ENCODE measurements at places on chromosomes 13 and 19.

DNA sequence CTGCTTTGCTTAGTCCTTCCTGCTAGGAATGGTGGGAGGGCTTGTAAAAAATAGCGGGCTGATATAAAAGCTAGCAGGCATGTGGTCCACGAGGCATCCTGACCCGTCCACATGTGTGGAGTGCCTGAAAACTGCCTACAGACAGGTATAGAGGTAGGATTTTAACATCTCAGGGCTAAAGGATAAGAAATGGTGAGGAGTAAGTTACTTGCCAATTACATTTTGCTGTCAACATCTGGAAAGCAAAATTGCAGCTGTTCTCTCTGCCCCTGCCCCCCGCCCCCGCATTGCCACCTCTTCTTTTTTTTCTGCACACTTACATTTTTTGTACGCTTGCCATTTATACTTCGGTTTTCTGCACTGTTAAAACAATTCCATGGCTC, 21.0 kb downstream of the NFIX start:
- no peak for DNase-seq

DNA sequence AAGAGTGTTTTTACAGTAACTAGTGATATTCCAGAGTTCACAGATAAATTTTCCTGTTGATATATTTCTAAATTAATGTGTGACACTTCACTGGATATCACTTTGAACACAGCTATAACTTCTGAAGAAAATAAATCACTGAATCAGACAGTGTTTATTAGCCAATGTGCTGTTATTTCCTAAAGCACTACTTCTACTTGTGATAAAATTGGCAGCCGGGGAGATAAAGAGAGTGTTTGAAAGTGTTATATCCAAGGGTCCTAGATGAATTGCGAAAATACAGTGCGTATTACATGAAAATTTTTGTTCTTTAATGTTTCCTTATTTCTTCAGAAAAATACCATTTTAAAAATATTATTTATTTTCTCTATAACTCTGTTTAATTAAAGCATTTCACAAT, 417.5 kb upstream of the ARGLU1 start:
- no peak for DNase-seq

- DNase-seq = peak; percentile 37
Observed at GRCh38 chr13:49300739-49301589, 53.2 kb downstream of the CDADC1 start.

DNA sequence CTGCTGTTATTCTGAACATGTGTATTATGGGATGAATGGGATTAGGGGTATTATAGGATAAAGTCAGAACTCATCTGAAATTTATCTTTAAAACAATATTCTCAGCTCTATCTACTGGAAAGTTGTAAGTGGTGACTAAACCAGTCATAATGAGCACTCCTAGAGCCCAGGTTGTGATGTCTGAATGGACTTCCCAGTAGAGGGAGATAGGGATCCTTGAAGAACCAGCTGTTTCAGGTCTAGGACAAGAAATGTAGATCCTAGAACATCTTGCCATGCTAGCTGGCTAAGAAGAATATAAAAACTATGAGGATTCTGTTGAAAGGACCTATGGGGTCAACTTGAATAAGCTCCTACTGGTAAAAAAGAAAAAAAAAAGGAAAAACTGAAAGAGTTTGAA, 310.8 kb downstream of the SLC7A1 start:
- no peak for DNase-seq

- no peak for DNase-seq
Observed at GRCh38 chr19:43462785-43463380, 2.5 kb downstream of the LYPD3 start.

GRCh38 chr13:100941377-100942368, 267.1 kb upstream of the TMTC4 start:
- DNase-seq = no peak

DNA sequence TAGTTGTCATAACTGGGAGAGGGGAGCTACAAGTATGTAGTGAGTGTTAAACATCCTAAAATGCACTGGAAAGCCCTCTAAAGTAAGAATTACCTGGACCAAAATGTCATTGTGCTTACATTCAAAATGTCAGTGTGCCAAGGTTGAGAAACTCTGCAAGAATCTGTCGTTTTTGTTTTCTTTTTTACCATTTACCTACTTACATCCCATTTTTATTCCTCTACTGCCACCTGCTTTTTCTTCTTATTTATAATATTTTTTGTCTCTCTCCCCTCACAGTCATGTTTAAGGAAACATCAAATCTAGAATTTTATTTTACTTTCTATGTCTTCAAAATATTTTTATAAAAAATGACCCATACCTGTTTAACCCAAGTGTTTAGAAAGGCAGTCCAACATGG, 226.4 kb downstream of the PCDH17 start:
- no peak for DNase-seq

- no peak for DNase-seq
Observed at GRCh38 chr19:16061943-16062342, 14.4 kb upstream of the TPM4 start.

DNA sequence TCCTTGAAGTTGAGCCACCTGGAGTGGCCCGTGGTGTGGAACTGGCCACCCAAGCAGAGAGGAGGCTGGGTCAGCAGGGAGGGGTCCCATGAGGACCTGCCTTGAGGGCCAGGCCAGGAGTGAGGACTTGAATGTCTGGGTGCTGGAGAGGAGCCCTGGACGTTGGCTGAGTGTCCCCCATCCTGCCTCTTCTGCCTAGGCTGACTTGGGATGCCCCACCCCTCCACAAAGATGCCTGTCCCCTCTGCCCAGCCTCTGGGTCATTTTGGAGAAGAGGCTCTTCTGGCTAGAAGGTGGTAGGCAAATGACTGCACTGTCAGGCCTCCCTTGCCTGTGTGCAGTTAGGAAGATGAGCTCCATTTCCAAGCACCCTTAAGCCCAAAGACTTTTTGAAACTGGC, 1.7 kb downstream of the SSBP4 start:
- no peak for DNase-seq

GRCh38 chr19:48445256-48445605, 552 bp upstream of the GRWD1 start:
- DNase-seq = no peak

DNA sequence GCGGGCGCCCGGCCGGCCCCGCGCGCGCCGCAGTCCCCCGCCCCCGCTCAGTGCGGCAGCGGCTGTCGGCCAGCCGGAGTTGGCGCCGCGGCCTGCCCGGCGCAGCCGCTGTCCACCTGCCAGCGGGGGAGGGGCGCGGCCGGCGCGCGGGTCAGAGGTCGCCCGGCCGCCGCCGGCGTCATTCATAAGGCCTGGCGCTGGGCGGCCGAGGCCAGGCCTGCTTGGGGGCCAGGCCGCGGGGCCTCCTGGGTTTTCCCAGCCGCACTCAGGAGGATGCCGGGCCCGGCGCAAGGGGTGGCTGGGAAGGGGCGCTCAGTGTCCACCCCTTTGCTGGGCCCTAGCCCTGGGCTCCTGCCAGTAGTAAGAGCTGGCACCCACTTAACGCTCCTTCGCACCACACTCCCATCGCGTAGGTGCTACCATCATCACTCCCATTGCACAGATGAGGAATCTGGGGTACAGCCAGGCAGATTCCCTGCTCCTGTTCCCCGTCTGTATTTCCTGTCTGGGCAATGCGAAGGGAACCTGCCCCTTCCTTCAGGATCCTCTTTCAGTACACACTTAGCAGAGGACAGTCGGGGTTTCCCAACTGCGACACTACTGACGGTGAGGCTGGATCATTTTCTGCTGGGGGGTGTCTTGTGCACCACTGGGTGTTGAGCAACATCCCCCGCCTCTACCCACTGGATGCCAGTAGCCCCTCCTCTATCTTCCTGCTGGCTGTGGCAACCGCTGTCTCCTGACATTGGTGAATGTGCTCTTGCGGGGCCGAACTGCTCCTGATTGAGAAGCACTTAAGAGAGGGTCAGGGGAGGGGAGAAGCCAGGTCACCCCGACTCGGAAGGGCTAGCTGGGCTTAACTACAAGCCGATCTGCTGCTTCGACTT, 846 bp upstream of the PRKACA start:
- peak; percentile 34 for DNase-seq

GRCh38 chr13:24931450-24932251, 164.3 kb upstream of the PABPC3 start:
- DNase-seq = no peak

- no peak for DNase-seq
Observed at GRCh38 chr19:29634423-29635130, 28.5 kb downstream of the POP4 start.

- DNase-seq = no peak
Observed at GRCh38 chr13:96967248-96967745, 27.0 kb downstream of the OXGR1 start.
